NCI-H446 treated with DMSO at 0.1 percent for 48 hours (cell line): ENCODE measurements at places on chromosomes 2 and 18.

DNA sequence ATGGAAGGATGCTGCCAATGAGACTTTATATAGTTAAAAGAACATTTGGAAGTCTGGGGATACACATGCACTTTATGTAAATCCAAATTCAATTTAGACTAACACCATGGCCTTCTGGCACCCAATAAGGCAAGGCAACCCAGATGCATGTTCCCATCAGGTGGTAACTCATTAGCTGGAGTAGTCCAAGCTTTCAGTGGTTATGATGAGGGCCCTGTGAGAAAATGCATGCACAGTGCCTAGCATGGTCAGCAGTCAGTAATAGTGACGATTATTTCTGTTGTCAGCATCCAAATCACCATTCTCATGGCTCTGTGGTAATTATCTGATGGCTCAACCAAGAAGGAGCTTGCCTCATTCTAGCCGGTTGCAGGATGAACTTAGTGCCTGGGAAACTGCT lies 70.3 kb upstream of the CTLA4 start:
- DNase-seq, result no peak

GRCh38 chr2:59868981-59869380 lies 684.5 kb downstream of the BCL11A start:
- DNase-seq, result no peak

- no peak for DNase-seq
These were observed 60.5 kb upstream of the ST3GAL5 start for GRCh38 chr2:85949280-85949679.

- DNase-seq, result no peak
These were observed 164.2 kb downstream of the VWC2L start for GRCh38 chr2:214575030-214575429.

GRCh38 chr2:190961918-190962487 lies 52.0 kb downstream of the STAT1 start:
- DNase-seq, result no peak
